ENCODE measurements at places on chromosomes 11 and 22.

GRCh38 chr11:8501836-8502235 is 92.2 kb downstream of the STK33 start:
- DNase-seq: no peak

- DNase-seq: peak; percentile 20
Observed at GRCh38 chr22:24465566-24465965, 29.6 kb upstream of the UPB1 start.

- no peak for DNase-seq
Observed at GRCh38 chr22:31302006-31302405, 9.7 kb upstream of the PIK3IP1 start.

DNA sequence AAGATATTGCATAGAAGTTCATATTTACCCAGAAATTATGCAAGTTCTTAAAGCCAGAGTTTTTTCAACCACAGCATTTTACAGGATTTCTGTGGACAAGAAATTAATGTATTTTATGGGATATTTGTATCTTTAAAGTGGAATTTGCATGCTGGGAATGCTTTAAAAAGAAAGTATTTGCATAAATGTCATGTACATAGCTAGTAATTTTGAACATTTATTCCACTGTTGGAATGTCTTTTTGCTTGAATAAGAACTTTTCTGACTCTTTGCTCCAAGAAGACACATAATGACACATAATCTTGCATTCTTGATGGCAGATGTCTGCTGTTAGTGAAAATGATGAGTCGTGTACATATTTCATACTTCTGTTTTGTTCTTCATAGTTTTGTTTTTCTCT is 66.6 kb downstream of the ATXN10 start:
- DNase-seq: no peak

DNA sequence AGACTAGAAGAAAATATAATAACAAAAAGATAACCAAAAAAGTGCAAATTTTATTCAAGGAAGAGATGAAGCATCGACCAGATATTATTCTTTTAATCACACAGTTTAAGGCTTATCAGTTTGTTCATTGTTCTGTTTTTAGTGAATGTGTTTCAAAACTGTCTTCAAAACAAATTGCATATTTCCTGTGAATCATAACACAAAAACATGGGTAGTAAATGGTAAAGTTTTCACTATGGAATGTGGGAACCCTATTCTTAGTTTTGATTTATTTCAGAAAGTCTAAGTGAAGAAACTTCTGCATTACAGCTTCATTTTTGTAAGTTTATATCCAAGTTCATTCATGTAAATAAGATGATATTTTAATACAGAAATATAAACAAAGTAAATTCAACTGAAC is 207.6 kb upstream of the LUZP2 start:
- DNase-seq: no peak

GRCh38 chr22:36387709-36387958 is 133 bp downstream of the MYH9 start:
- DNase-seq: no peak

- peak; percentile 89 for DNase-seq
Observed at GRCh38 chr11:64996710-64997380, at the start of gene BATF2. BATF2 (minus strand) TSS chr11:64996971; CDS start chr11:64996914, 57 bp downstream.

DNA sequence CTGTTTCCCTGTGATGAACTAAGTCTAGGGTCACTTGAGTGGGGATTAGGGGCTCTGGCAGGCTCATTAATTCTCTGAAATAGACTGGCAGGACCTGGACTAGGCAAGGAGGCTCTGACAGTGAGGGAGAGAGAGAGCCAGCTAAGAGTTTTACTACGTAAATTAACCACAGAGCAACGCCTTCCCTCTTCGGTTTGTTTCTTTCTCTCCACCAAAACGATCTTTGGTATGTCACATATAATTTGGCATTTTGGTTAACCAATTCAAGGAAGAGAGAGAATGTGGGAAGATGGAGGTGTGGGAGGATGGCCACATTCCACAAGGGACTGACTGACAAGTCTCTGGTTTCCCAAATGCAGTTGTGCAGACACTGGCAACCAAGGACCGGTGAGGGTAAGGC is 27.9 kb downstream of the ATG16L2 start:
- DNase-seq: no peak

GRCh38 chr11:11036848-11037732 is 179.2 kb upstream of the ZBED5 start:
- peak; percentile 67 for DNase-seq

GRCh38 chr11:17744151-17744940 is 9.8 kb downstream of the KCNC1 start:
- DNase-seq: no peak

Data from myocyte (in vitro differentiated cells).